ENCODE measurements at places on chromosomes 3 and 15.

DNA sequence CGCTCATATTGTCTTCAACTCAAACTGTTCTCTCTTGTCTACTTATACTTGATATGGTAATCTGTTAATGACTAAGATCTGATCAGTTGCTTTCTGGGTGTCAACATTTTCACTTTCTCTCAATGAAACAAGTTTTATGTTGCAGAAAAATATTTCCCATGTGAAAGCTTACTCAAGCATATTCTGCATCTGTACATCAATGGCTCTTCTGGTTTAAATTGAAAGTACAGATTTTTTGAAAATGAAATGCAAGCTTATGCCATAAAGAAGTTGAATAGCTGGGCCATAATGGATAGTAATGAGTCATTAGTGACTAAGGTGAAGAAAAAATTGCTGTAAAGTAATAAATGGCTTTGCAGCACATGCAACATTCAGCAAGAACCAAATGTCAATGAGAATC lies 140.7 kb downstream of the BCHE start:
- DNase-seq, result no peak

DNA sequence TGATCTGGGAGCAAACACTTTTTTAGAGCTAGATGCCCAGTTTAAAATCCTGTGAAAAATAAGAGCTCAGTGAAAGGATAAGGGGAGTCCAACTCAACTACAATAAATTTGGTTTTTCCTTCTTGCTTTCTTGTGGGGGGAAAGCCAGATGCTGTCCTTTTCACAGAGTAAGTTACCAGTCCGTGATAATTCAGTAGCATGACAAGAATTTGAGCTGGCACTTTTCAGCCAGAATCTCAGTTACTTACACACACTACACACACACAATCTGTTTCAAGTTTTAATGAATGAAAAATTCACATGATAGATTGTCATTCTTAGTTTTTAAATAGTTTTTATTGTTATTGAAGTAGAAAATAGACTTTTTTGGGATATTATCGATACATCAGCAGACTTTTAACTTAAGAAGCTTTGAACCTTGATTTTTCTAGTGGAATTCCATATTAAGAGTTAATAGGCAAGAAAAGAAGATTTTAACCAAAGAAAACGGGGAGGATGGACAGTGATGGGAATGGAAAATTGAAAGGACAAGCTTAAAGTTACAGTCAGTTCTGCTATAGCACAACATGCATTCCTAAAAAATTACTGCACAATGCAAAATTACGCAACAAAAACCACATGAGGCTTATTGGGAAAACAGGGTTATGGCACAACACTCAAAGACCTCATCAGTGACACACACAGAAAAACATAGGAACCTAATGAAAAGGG lies 47.0 kb downstream of the PSMD6 start:
- DNase-seq, result no peak

DNA sequence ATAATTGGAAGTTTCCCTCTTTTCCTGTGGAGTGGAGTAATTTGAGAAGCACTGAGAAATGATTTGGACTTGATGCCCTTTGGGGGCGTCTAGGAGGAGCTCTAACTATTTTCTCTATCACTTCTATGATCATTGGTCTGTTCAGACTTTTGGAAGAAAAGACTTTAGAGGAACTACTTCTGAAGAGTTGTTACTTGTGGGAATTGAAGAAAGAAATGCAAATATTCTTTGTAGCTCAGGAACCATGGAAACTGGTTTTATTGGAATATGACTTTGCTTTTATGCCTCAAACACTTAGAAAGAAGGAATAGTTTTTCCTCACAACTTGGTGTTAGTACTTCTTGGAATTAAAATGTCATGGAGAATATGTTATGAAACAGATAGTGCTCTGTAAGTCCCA lies 122.0 kb upstream of the ALDH1A3 start:
- no peak for DNase-seq

DNA sequence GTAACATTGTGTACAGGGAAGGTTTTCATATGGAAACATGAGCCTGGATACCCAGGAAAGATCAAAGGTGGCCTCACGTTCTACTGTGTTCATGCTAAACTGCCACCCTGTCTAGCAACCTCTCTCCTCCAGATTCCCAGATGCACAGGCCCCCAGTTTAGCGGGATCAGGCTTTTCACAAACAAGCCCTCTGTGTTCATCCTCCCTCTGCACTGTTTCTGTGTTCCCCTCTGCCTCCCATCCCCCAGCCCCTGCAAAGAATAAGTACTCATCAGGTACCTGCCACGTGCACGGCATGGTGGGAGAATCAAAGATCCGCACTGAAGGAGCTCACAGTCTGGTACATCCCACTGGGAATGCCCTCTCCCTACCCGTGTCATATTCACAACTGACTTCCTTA lies 46.1 kb downstream of the TMEM266 start:
- DNase-seq, result no peak

DNA sequence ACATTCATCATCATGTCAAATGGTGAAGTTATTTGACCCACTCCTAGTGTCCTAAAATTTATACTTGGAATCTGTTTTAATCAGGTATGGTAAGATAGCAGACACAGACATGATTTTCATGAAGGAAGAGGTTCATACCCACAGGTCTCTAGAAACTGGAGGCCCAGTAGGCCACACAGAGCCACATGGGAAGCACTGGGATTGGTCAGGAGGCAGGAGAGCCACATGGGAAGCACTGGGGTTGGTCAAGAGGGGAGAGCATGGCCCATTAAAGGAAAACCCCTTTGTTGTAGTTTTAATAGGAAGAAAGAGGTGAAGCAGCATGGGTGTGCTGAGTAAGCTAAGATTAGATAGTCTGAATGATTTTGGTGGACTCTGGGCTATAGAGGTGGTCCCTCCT lies 356.9 kb downstream of the MFSD1 start:
- DNase-seq, result no peak

DNA sequence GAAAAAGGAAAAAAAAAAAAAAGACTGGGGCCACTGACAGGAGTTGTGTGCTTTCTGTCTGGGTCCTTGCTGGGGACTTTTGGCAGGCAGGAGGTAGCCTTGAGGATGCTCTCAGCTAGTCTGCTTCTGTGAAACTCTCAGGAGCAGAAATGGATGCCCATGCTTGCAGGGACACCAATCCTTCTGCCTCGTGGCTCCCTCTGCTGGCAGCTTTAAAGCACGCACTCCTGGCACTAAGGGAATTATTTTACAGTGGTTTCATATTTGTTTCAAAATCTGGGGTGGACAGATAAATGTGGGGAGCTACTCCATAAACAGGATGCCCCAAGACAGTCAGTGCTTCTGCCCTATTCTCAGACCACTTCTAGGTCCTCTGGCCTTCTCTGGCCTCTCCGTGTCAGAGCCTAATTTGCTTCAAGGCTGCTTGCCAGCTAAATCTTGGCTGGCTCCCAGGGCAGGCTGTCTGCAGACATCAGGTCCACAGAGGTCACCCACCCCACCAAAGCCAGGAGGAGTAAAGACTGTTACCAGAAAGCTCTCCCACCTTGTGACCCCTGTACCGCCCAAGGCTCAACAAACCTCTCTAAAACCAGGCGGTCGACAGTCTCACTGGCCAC lies 17.1 kb downstream of the TRAIP start:
- peak; percentile 87 for DNase-seq

DNA sequence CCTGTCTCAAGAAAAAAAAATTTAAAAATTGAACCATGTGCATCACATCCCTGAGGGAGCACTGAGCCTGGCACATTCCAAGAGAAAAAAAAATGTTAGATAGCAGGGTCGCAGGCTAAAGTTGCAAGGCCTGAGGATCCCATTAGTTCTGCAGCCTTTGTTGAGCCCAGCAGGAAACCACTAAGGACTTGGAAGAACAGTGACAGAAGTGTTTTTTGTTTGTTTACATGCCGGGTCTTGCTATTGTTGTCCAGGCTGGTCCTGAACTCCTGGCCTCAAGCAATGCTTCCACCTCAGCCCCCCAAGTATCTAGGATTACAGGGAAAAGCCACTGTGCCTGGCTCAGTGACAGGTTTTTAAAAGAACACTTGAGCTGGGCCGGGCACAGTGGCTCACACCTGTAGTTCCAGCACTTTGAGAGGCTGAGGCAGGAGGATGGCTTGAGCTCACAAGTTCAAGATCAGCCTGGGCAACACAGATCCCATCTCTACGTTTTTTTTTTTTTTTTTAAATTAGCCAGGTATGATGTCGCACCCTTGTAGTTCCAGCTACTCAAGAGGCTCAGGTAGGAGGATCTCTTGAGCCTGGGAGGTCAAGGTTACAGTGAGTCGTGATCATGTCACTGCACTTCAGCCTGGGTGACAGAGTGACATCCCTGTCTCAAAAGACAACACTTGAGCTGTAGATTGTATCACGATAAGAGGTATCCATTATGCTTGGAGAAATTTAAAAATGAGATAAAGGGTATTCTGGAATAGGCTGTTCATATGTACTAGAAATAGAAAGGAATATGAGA lies 15.2 kb downstream of the CHAC1 start:
- peak; percentile 2 for DNase-seq

GRCh38 chr3:66052721-66053549 lies 14.2 kb upstream of the MAGI1 start:
- no peak for DNase-seq

DNA sequence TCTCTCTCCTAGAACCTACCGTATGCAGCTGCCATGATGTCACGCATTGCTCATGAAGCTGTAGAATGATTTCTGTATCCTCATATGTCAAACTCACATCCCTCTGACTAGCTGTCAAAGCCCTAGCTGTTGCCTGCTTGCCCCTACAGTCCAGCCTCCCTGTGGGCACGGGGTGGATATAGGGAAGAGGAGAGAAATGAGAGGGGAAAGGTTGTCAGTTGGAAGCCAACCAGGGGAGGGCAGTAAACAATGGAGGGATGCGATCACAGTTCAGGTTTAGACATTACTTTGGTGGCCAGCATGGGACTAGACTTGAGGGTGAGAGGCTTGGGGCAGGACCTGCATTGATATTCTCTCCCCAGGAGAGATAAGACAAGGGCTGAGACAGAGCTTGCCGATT lies 1.7 kb upstream of the HDGFL3 start:
- DNase-seq, result no peak

GRCh38 chr3:31839144-31839917 lies 141.7 kb downstream of the OSBPL10 start:
- no peak for DNase-seq

- no peak for DNase-seq
These were observed 13.2 kb upstream of the CLRN1 start for GRCh38 chr3:150985711-150986110.

DNA sequence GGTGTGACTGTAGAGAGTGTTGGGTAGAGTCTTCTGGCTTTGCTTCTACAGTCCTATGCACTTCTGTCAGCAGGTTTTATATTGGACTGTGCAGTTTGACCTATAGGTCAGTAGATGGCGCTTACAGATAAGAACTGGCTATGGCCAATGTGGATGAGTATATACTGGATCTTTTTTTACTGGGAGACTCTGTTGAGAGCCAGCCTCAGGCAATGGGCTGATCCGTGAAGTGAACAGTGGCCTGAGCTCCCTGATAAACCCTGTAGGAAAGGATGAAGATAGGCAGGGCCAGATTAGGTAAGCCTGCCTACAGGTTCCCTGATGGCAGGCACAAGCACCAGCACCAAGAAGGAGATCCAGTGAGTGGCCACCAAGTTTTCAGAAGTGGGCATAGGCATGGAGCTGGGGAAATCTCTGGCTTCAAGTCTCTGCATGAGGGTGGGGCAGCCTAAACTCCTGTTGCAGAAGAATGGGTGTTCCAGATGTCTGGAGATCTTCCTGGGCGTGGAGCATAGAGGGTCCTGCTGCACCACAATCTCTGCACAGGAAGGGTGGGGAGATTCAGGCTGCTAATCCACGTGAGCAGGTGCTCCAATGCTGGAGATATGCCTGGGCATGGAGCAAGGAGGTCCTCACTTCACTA lies 326.0 kb upstream of the SGO1 start:
- no peak for DNase-seq

- no peak for DNase-seq
These were observed 50.7 kb downstream of the SST start for GRCh38 chr3:187619461-187619860.

- DNase-seq, result no peak
These were observed 26.0 kb downstream of the POC1A start for GRCh38 chr3:52128118-52128683.

DNA sequence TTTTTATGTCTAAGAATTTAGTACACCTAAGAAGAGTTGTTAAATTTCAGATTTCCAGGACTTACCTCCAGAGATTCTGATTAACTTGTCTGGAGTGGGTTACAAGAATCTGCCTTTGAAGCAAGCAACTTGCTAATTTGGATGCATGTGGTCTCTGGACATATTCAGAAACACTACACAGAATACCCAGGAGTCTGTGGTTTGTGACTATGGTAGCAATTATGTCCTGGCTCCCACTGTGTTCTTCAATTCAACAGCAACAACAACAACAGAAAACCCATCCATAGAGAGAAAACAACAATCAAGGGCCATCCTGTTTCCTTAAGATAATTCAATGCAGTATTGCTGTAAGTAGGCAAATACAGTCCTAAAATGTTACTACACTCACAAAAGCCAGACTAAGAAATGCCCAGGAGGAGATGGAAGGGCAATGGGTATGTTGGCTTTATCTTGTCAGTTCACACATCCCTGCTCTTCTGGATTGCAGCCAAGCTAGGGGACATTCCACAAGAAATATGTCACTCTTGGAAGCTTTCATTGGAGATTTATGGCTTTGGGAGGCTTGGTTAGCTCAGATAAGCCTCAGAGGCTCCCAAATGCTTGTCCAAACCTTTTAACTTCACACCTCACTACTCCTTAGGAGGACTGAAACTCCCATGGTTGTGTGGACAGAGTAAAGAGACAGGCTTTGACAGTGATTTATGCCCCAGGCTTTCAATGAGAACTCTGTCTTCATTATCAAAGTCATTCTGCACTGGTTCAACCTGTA lies 99.4 kb upstream of the MRPL3 start:
- no peak for DNase-seq

- DNase-seq, result no peak
These were observed 253.6 kb downstream of the MAGI1 start for GRCh38 chr3:65785065-65785645.

DNA sequence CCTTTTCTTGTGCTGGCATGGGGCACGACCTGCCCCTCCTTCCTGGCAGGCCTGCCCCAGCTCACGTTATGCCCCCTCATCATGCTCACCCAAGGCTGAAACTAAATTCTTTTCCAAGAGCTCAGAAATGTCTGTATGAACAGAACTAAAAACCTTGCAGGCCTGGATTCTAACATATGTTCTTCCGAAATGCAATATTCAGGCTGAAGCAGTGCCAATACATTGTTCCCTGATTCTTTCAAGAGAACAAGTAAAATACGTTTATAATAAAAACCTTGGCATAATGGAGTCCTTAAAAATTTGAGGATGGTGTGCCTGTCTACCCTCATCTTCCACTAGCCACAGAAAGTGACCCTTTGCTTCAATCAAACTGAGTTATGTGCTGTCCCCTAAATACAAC lies 48.5 kb upstream of the ICE2 start:
- no peak for DNase-seq

GRCh38 chr3:24373198-24373959 lies 121.3 kb downstream of the THRB start:
- DNase-seq, result peak; percentile 75

- DNase-seq, result no peak
These were observed 462.4 kb upstream of the THBS1 start for GRCh38 chr15:39118510-39118909.

GRCh38 chr15:55549305-55549704 lies 38.8 kb downstream of the PYGO1 start:
- DNase-seq, result no peak

GRCh38 chr3:128457937-128458336 lies 8.8 kb downstream of the DNAJB8 start:
- DNase-seq, result no peak

GRCh38 chr15:83436513-83437158 lies 10.5 kb upstream of the SH3GL3 start:
- DNase-seq, result no peak

GRCh38 chr3:41173926-41174885 lies 25.1 kb upstream of the CTNNB1 start:
- no peak for DNase-seq
